ENCODE measurements at places on chromosomes 12 and 14. TPM values are rescaled to one million over a fixed set of nuclear protein-coding genes. Genes with fewer than 3 reads are reported as not detected.

- peak within 1 kb of the TSS; percentile 70 for H3K27ac ChIP-seq
- H3K27me3 ChIP-seq = peaks cover 18% of the 10 kb centered on the region
- peak; percentile 71 for DNase-seq
- H3K36me3 ChIP-seq = peaks cover 2% of the 10 kb centered on the region
- H3K4me3 ChIP-seq = peak within 1 kb of the TSS; percentile 92
These were observed at the start of gene KIF26A for GRCh38 chr14:104138098-104138717. KIF26A (plus strand) TSS chr14:104138587; CDS start chr14:104138723, 136 bp downstream.

GRCh38 chr14:68627050-68627867 is 165.6 kb downstream of the ZFP36L1 start:
- peaks cover 8% of the 10 kb centered on the region for H3K27me3 ChIP-seq
- no peak for DNase-seq

DNA sequence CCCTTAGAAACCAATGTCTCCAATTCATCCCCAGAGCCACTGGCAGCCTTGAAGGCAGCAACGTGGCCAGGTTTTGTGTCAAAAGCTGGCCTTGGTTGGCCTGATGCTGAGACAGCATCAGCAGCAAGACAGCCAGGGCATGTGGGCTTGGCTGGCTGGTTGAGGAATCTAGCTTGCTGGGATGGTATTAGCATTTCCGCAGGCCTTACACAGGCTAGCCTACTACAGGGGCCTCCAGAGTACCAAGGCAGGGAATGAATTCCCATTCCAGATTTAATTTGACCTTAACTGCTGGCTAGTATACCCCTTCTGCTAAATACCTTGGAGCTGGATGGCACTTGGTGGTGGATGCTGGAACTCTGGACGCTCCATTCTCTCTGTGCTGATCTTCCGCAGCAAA is 15.8 kb downstream of the NGDN start:
- H3K4me3 ChIP-seq = no peak overlapping the region
- DNase-seq = no peak
- peaks cover 17% of the 10 kb centered on the region for H3K36me3 ChIP-seq
- H3K27ac ChIP-seq = peak overlapping the region; percentile 1

GRCh38 chr14:102608064-102608446 is 15.6 kb downstream of the RCOR1 start:
- peaks cover 18% of the 10 kb centered on the region for H3K4me1 ChIP-seq
- no peak overlapping the region for H3K27ac ChIP-seq
- H3K36me3 ChIP-seq = peaks cover 4% of the 10 kb centered on the region
- no peak overlapping the region for H3K4me3 ChIP-seq
- H3K27me3 ChIP-seq = no peaks in the 10 kb centered on the region

GRCh38 chr14:24392325-24393091 is 6.3 kb upstream of the NYNRIN start:
- H3K27me3 ChIP-seq = peaks cover 3% of the 10 kb centered on the region
- H3K4me1 ChIP-seq = peaks cover 31% of the 10 kb centered on the region
- DNase-seq = no peak
- H3K4me3 ChIP-seq = no peak overlapping the region
- H3K36me3 ChIP-seq = no peaks in the 10 kb centered on the region

DNA sequence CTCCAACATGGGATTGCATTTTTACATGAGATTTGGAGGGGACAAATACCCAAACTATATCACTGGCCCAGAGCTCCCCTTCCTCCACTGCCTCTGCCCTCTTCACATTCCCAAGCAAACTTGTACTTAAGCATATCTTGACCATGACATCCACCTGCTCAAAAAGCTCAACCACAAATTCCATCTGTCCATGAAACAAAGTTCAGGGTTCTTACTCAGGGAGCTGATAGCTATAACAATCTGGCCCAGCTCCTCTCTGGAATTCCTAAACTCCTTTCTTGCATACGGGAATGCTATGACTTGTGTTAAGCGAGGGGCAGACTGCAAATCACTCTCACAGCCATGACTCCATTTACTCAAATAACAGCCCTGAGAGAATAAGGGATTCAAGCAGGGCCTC is 152.1 kb downstream of the GALC start:
- no peak overlapping the region for H3K4me3 ChIP-seq
- H3K27ac ChIP-seq = no peak overlapping the region
- DNase-seq = no peak
- H3K36me3 ChIP-seq = no peaks in the 10 kb centered on the region
- no peaks in the 10 kb centered on the region for H3K4me1 ChIP-seq
- H3K27me3 ChIP-seq = peaks cover 2% of the 10 kb centered on the region

DNA sequence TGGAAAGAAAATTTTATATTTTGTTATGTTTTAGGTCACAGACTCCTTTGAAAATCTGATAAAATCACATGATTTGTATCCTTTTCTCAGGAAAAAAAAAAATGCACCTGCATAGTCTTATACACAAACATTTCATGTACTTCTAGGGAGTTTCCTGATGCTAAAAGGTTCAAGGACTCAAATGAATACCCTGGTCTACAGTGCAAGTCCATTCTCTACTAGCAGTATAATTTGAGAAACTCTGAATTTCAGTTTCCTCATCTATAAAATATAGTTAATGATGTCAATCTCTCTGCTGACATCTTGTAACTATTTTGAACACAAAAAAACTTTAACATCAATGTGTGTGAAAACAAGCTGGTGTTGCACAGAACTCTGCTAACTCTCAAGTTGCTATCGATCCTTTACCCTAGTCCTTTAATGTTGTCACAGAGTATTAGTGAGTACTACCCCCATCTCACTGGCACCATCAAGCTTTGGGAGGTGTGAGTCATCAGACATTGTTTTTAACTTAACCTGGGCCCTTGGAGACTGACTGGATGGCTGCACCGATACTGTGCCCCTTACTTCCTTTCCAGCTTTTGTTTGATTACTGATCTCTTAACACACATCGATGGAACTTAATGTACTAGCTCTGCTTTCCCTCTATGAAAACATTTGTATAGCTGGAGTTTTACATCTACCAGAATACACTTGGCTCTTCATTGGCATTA is 251.9 kb upstream of the SOX5 start:
- no peak overlapping the region for H3K27ac ChIP-seq
- H3K36me3 ChIP-seq = no peaks in the 10 kb centered on the region
- no peak for DNase-seq
- H3K4me1 ChIP-seq = peaks cover 11% of the 10 kb centered on the region
- no peak overlapping the region for H3K4me3 ChIP-seq
- no peaks in the 10 kb centered on the region for H3K27me3 ChIP-seq

DNA sequence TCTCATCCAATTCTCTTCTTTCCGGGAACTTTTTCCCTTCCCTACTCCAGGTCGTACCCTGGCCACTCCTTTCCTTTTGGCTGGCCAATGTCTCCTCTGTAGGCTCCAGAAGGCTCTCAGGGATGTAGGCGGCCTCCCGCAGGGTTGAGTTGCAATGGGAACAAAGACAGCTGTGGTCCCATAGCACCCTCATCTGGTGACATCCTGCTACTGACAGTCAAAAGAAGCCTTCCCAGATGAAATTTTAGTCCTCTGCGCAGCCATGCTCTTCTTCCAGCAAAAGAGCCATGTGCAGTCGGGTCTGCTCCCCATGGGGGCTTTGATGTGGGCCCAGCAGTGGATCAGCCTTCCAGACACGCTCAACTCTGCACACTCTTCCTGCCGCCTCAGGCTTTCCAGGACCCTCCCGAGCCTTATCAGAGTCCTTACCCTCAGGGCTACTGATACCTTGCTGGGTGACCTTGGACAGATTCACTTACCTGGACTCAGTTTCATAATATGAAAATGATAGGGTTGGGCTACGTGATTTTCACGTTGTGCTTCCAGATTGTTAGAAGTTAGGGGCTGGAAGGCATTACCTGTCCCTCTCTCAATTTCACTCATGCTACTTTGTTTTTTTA is 5.5 kb upstream of the CELA1 start:
- no peak overlapping the region for H3K27ac ChIP-seq
- peaks cover 5% of the 10 kb centered on the region for H3K27me3 ChIP-seq
- peak; percentile 75 for DNase-seq
- H3K4me3 ChIP-seq = no peak overlapping the region

DNA sequence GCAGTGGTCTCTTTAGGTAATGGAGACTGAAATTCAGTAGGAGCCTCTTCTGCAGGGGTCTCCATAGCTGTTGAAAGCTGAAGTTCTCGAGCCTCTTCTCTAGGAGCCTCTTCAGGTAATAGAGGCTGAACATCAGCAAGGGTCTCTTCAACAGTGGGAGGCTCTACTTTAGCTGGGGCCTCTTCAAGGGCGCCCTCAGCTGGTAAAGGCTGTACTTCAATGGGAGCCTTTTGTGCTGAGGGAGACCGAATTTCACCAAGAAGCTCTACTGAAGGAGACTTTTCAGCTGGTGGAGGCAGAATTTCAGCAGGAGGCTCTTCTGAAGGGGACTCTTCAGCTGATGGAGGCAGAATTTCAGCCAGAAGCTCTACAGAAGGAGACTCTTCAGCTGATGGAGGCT is 1.5 kb downstream of the FSCB start:
- DNase-seq = no peak
- no peaks in the 10 kb centered on the region for H3K36me3 ChIP-seq
- H3K4me1 ChIP-seq = no peaks in the 10 kb centered on the region
- no peak overlapping the region for H3K27ac ChIP-seq
- H3K4me3 ChIP-seq = no peak overlapping the region
- H3K27me3 ChIP-seq = peaks cover 1% of the 10 kb centered on the region

- DNase-seq = peak; percentile 9
- peak overlapping the region; percentile 43 for H3K27ac ChIP-seq
- no peak overlapping the region for H3K4me3 ChIP-seq
- peaks cover 16% of the 10 kb centered on the region for H3K36me3 ChIP-seq
- peaks cover 11% of the 10 kb centered on the region for H3K27me3 ChIP-seq
These were observed 75.3 kb downstream of the AACS start for GRCh38 chr12:125140279-125141209.

DNA sequence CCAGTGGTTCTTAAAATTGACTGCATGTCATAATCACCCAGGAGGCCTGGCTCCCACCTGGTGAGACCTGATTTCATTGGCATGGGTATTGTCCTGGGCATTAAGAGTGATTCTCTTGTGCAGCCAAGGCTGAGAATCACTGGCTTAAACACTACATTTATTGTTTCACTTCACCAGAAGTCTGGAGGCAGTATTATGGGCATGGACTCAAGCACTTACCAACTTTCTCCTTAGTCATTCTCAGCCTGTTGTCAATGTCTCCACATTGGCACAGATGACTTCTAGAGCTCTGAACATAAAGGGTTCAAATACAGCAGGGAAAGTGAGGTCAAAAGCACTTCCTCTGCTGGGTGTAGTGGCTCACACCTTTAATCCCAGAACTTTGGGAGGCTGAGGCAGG is 25.6 kb upstream of the GCH1 start:
- no peak for DNase-seq
- H3K27me3 ChIP-seq = peaks cover 1% of the 10 kb centered on the region
- no peaks in the 10 kb centered on the region for H3K36me3 ChIP-seq
- H3K4me3 ChIP-seq = no peak overlapping the region
- no peak overlapping the region for H3K27ac ChIP-seq

DNA sequence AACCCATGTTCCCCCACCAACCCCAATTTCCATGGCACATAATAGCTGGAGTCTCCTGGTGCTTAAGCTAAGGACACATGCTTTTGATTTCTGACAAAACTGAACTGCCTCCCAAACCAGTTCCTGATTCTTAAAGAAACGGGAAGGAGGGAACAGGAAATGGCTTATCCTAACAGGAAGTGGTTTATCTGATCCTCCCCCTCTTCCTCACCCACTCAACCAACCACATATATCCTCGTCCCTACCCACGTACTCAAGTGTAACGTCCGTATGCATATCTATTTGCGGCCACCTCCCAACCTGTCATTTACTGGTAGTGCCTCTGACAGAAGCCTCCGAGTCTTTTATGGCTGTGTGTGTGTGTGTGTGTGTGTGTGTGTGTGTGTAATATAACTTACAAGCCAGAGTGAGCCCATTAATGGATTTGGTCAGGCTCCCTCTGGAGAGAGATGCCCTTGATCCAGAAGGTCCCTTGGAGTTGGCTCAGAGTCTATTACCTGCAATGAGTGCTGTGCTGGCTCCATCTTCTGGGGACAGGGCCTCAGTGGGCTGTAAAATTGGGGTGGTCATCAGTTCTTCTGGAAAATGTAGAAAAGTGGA is 7.7 kb downstream of the DAZAP2 start:
- H3K27me3 ChIP-seq = peaks cover 11% of the 10 kb centered on the region
- peak; percentile 24 for DNase-seq

- H3K36me3 ChIP-seq = no peaks in the 10 kb centered on the region
- peaks cover 12% of the 10 kb centered on the region for H3K4me1 ChIP-seq
- peaks cover 2% of the 10 kb centered on the region for H3K27me3 ChIP-seq
- H3K4me3 ChIP-seq = no peak overlapping the region
- no peak overlapping the region for H3K27ac ChIP-seq
- DNase-seq = no peak
These were observed 10.0 kb upstream of the DDX47 start for GRCh38 chr12:12803186-12803585.

DNA sequence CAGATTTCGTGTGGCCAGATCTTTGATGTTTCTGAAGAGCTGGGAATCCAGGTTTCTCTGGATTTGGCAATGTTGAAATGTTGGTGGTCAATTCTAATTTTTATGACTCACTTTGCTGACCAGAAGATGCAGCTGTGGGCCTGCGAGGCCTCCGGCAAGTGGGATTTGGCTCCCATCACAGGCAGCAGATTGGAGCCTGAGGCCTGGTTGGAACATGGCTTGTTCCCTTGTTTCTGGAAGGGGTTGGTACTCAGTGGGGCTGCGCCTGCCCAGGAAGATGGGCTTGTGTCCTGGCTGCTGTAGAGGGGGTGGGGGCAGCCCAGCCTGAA is 23.1 kb downstream of the FBRSL1 start:
- peaks cover 19% of the 10 kb centered on the region for H3K27me3 ChIP-seq
- H3K4me1 ChIP-seq = no peaks in the 10 kb centered on the region
- peaks cover 1% of the 10 kb centered on the region for H3K36me3 ChIP-seq

GRCh38 chr12:89706986-89707702 is 1.5 kb downstream of the ATP2B1 start:
- peak overlapping the region; percentile 77 for H3K27ac ChIP-seq
- no peak for DNase-seq
- H3K4me3 ChIP-seq = peak overlapping the region; percentile 96

DNA sequence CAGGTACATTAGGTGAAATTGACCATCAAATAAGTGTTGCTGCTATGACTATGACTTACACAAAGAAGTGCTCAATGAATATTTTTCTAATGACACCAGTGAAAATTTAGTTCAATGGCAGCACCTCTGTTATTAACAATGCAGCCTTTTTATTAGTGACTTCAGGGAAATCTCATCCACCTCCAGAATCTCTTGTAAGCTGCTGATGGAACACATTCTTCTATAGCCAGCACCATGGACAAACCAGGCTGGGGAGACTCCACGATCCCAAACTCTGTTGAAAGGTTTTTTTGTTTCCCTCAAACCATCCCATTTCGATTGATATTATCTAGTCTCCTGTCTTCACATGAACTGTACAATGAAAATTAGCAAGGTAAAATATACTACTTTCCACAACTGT is 265.9 kb downstream of the ITPR2 start:
- no peak overlapping the region for H3K27ac ChIP-seq
- H3K36me3 ChIP-seq = peaks cover 8% of the 10 kb centered on the region
- no peak for DNase-seq
- no peak overlapping the region for H3K4me3 ChIP-seq
- H3K27me3 ChIP-seq = no peaks in the 10 kb centered on the region

The CBLN3 gene
- 1.5 TPM for total RNA-seq

The OR4E2 gene
- not detected for total RNA-seq

The WDHD1 gene
- total RNA-seq = 15.0 TPM

The MTERF2 gene
- 7.7 TPM for total RNA-seq

The PCED1B gene
- total RNA-seq = 9.7 TPM

The NKX2-1 gene
- total RNA-seq = not detected

The MYBPC1 gene
- total RNA-seq = not detected

The IAPP gene
- not detected for total RNA-seq
